ENCODE measurements at places on chromosomes 7 and 10.

DNA sequence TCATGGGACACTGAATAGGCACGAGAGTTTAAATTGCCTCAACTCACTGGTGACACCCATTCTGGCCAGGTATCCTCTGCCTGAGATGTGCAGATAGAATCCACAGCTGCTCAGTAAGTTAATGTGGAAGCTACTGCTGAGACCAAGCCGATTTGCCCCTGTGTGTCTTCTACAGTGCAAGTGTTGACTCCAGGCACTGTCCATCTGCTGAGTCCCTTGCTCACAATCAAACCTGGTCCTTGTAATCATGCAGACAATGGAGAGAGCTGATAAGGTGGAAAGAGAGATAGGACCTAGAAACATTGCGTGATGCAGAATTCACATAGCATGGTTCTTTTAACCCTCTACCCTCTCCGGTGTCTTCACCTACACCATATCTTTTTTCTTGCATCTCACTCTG, 101.4 kb downstream of the ITGB8 start:
- H3K4me3 ChIP-seq, result no peak overlapping the region
- no peaks in the 10 kb centered on the region for H3K36me3 ChIP-seq
- no peak for DNase-seq
- no peak overlapping the region for H3K27ac ChIP-seq
- no peaks in the 10 kb centered on the region for H3K4me1 ChIP-seq
- peaks cover 3% of the 10 kb centered on the region for H3K27me3 ChIP-seq

- no peak overlapping the region for H3K4me3 ChIP-seq
- no peaks in the 10 kb centered on the region for H3K27me3 ChIP-seq
- no peaks in the 10 kb centered on the region for H3K36me3 ChIP-seq
- DNase-seq, result no peak
These were observed 153.7 kb upstream of the AGK start for GRCh38 chr7:141397236-141398163.

DNA sequence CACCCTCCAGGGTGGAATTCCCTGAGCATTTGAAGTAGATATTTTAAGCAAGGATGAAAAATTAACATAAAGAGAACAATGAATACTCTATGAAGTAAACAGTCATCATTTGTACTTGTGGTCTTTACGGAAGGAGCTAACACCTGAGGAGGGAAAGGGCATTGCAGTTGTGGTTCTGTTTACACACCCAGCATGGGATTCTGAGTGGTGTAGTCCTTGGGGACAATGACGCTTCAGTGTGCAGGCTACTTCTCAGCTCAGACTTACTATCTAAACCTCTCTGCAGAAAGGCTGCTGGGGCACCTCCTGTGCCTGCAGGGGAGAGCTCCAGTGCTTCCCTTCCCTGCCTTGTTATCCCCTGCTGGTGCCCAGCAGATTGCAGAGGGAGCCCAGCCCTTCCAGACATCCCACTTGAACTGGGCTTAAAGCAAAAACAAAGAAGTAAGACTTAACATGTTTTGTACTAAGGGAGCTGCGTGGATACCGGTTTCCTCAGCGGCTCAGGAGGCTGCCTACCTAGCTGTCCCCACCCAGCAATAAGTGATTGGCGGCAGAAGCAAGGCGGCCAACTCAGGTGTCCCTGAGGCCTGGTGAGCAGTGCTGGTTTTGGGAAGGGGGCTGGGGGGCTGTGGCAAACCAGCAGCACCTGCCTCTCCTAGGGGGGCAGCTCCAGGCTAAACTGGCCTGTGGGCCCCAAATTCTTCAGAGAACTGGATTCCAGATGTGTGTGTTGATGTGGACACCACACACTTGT, 89.1 kb downstream of the CELF2 start:
- no peaks in the 10 kb centered on the region for H3K36me3 ChIP-seq
- no peaks in the 10 kb centered on the region for H3K27me3 ChIP-seq
- DNase-seq, result no peak
- H3K4me1 ChIP-seq, result no peaks in the 10 kb centered on the region

DNA sequence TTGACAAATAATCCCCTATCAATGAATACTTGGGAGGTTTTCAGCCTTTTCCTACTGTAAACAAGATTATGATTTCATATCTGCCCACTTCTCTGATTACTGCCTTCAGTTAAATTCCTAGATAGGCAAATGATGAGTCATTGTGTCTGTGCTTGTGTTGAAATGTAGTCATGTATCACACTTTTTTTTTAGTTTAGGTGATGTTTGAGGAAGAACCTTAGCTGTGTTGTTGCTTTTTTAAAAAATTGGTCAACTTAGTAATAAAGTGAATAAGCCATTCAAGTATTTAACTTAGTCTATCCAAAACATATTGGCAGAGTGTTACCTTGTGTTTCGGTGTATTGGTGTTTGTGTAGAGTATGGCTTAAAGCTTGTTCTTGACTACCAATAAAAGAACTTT, 60.0 kb downstream of the WAC start:
- H3K4me1 ChIP-seq, result peaks cover 29% of the 10 kb centered on the region
- peaks cover 99% of the 10 kb centered on the region for H3K36me3 ChIP-seq
- no peak overlapping the region for H3K4me3 ChIP-seq
- no peaks in the 10 kb centered on the region for H3K27me3 ChIP-seq

DNA sequence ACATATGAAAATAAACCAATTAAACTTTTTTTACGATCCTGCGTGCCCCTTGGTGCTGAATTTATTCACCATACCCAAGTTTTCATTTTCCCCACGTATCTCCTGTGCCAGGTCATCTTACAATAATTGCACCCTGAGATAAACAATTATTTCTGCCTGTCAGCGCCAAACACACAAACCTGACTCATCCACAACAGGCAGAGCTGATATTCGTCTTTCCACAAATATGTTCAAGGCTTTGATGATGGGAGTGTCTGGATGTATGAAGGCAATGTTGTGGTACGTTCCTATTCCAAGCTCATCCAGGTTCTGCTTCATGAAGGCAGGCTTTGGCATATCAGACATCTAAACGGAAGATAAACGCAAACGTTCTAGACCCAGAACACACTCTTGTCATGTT, 45.8 kb upstream of the RHEB start:
- H3K4me3 ChIP-seq, result no peak overlapping the region
- H3K27ac ChIP-seq, result no peak overlapping the region
- DNase-seq, result no peak

- H3K4me3 ChIP-seq, result no peak overlapping the region
- DNase-seq, result no peak
- H3K4me1 ChIP-seq, result no peaks in the 10 kb centered on the region
- H3K27me3 ChIP-seq, result no peaks in the 10 kb centered on the region
- H3K36me3 ChIP-seq, result no peaks in the 10 kb centered on the region
These were observed 44.0 kb downstream of the VWA2 start for GRCh38 chr10:114283091-114283490.

GRCh38 chr10:103847909-103848468, 7.4 kb downstream of the SH3PXD2A start:
- H3K4me3 ChIP-seq, result no peak overlapping the region
- no peak for DNase-seq
- peak overlapping the region; percentile 89 for H3K27ac ChIP-seq

GRCh38 chr10:44051584-44052385, 333.1 kb downstream of the CXCL12 start:
- no peak overlapping the region for H3K27ac ChIP-seq
- no peak for DNase-seq
- H3K27me3 ChIP-seq, result no peaks in the 10 kb centered on the region
- no peak overlapping the region for H3K4me3 ChIP-seq

DNA sequence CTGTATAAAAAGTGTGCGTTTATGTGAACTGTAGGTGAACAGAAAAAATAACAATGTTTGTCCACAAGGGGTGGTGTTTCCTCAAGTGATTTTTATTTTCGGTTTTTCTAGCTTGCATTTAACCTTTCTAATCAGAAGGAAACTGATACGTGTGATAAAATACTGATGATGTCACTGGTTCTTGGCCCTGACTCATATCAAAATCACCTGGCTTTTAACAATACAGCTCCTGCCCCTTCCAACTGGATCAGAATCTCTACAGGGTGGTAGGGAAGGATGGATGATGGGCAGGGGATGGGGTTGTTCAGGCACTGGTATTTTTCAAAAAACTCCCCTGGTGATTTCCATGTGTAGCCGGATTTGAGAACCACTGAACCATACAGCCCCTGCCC, 10.9 kb downstream of the NPFFR1 start:
- peaks cover under 1% of the 10 kb centered on the region for H3K4me1 ChIP-seq
- no peak overlapping the region for H3K4me3 ChIP-seq
- H3K36me3 ChIP-seq, result no peaks in the 10 kb centered on the region
- H3K27me3 ChIP-seq, result no peaks in the 10 kb centered on the region
- DNase-seq, result no peak
- H3K27ac ChIP-seq, result no peak overlapping the region

DNA sequence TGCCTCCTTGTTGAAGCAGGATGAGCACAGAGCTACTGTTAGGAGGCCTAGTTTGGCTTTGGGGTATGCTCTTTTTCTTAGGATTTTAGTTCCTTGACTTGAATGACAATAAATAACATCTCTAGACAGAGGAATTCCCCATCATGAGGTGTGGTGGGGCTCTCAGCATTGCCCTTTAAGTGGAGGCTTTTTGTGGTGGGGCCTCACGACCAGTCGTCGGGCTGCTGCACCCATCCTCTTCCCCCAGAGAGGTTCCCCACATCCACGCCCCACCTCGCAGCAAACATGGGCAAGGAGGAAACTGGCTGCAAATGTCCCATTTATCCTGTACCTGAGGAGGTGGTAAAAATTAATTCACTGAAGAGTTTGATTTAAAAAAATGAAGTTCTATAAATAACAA, 36.1 kb upstream of the TARP start:
- H3K4me1 ChIP-seq, result peaks cover 4% of the 10 kb centered on the region
- no peak overlapping the region for H3K27ac ChIP-seq
- H3K4me3 ChIP-seq, result no peak overlapping the region
- DNase-seq, result no peak
- H3K27me3 ChIP-seq, result no peaks in the 10 kb centered on the region

DNA sequence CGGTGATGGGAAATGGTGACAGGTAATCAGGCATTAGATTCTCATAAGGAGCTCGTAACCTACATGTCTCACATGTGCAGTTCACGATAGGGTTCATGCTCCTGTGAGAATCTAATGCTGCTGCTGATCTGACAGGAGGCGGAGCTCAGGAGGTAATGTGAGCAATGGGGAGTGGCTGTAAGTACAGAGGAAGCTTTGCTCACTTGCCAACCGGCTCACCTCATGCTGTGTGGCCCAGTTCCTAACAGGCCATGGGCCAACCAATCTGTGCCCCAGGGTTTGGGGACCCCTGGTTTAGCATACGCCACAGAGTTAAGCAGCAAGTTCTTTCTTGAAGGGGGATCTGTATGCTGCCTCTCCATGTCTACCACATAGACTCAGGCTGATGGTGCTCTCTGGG, 133.1 kb downstream of the IQUB start:
- no peak overlapping the region for H3K4me3 ChIP-seq
- no peaks in the 10 kb centered on the region for H3K36me3 ChIP-seq
- no peaks in the 10 kb centered on the region for H3K4me1 ChIP-seq
- no peaks in the 10 kb centered on the region for H3K27me3 ChIP-seq
- DNase-seq, result no peak

- peak; percentile 8 for DNase-seq
- peaks cover 8% of the 10 kb centered on the region for H3K4me1 ChIP-seq
- no peak overlapping the region for H3K4me3 ChIP-seq
- no peak overlapping the region for H3K27ac ChIP-seq
- no peaks in the 10 kb centered on the region for H3K27me3 ChIP-seq
These were observed 9.3 kb downstream of the UNC5B start for GRCh38 chr10:71221586-71222202.

DNA sequence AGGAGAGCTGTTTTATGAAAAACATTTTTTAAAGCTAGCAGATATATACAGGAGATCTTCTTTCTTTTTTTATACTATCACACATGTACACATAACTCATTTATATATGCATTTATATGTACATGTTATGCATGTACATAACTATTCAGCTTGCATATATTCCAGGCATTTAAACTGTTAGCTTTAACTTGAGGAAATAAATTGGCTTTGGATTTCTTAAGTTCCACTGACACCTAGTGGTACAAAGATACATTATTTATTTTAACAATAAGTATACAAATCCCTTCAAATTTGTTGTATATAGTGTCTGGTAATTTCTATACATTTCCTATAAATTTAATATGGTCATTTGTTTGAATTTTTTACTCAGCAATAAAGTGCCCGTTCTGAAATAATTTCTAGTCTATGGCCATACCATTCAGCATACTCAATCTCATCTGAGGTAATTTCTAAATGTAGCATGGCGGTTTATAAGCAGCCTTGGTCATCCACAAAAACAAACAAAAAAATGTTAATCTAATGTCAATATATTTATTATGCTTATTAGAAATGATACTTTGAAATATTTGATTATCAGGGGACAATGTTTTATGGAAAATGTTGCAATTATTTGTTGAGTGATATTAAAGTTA, 11.6 kb downstream of the ZDHHC6 start:
- H3K4me1 ChIP-seq, result no peaks in the 10 kb centered on the region
- H3K4me3 ChIP-seq, result no peak overlapping the region
- DNase-seq, result no peak

DNA sequence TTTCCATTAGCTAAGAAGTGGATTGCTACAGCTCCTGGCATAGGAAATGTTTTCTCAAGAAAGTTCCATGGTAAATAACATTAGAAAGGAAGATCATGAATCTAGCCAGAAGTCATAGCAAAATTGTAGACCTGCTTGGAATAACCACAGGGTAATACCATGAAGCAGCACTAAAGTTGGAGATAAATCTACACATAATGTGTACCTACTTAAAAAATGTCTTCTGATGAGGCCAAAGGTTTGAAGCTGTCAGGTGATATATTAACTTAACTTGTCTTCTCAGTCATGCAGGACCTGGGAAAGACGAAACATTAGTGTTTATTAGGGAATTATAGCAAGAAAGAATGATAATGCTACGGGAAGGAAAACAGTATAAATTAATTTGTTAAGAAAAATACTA, 6.3 kb downstream of the CISD1 start:
- H3K4me1 ChIP-seq, result no peaks in the 10 kb centered on the region
- no peak for DNase-seq
- no peak overlapping the region for H3K27ac ChIP-seq
- peaks cover 27% of the 10 kb centered on the region for H3K36me3 ChIP-seq

GRCh38 chr10:130300608-130301020, 164.4 kb downstream of the GLRX3 start:
- no peaks in the 10 kb centered on the region for H3K27me3 ChIP-seq
- H3K4me3 ChIP-seq, result peak overlapping the region; percentile 37
- peak overlapping the region; percentile 67 for H3K27ac ChIP-seq
- H3K36me3 ChIP-seq, result no peaks in the 10 kb centered on the region
- no peaks in the 10 kb centered on the region for H3K4me1 ChIP-seq
- DNase-seq, result no peak
